ENCODE measurements at places on chromosomes 7 and 10.

GRCh38 chr10:127834221-127834620 lies 58.5 kb downstream of the CLRN3 start:
- no peak for DNase-seq

GRCh38 chr10:43322331-43322730 lies 49.1 kb upstream of the FXYD4 start:
- no peak for DNase-seq

DNA sequence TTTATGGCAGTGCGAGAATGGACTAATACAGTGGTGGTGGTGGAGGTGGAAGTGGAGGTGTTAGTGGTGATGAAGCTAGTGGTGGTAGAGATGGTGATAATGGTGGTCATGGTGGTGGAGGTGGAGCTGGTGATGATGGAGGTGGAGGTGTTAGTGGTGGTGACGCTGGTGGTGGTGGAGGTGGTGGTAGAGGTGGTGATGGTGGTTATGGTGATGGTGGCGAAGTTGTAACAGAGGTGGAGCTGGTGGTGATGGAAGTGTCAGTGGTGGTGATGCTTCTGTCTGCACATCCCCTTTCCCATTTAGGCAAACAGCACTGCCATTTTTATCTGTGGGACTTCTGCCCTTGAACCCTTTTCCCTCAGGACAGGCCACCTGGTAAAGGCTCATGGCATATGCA lies 7.4 kb upstream of the PTPRN2 start:
- DNase-seq = peak; percentile 27

- DNase-seq = no peak
Observed at GRCh38 chr10:131144711-131145375, 166.7 kb downstream of the TCERG1L start.

Measured in fibroblast of skin of right quadriceps (primary cell).